Activated CD4-positive, alpha-beta T cell treated with anti-CD3 and anti-CD28 coated beads for 48 hours (primary cell): ENCODE measurements at places on chromosomes 1 and 21.

- no peak for DNase-seq
Observed at GRCh38 chr1:91592716-91593477, 92.2 kb downstream of the CDC7 start.

DNA sequence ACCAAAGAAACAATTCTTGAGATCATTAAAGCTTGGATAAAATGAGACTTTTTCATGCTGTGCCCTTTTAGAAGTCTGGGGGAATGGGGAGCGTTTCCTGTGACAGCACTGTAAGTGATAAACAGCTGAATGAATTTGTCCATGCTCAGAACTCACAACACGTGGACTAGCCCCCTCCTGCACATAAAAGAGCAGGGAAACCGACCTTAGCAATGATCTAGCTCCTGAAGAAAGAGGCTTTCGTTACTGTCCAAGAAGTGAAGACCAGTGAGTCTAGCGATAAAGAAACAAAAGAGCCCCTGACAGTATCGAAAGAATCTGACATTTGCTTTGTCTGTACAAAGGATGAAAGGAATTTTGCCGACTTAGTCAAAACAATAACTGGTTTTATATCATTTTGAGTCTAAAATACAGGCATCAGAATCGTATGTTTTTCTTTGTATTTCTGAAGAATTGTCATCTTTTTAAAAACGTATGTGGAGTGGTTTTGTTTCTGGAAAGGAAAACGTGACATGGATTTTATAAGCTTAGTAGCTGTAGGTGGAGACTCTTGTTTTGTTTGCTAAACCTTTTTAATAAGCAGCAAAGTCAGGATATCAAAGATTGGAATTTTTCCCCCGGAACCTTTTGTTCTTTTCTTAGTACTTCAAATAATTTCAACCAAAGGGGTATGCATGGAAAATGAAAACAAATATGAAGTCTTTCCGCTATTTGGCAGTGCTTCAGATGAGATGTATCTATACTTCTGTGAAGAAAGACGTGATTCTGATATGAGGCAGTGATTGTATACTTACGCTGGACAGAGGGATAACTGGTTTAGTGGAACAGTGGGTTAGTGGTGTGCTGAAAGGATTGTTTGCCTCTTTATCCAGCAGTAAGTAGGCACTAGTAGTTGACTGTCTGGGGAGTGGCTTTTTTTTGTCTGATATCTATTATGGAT, 61.0 kb downstream of the MAST2 start:
- DNase-seq = no peak

- DNase-seq = no peak
Observed at GRCh38 chr1:221921936-221922335, 180.0 kb upstream of the DUSP10 start.

- DNase-seq = no peak
Observed at GRCh38 chr1:154626456-154627256, 18.7 kb upstream of the ADAR start.

DNA sequence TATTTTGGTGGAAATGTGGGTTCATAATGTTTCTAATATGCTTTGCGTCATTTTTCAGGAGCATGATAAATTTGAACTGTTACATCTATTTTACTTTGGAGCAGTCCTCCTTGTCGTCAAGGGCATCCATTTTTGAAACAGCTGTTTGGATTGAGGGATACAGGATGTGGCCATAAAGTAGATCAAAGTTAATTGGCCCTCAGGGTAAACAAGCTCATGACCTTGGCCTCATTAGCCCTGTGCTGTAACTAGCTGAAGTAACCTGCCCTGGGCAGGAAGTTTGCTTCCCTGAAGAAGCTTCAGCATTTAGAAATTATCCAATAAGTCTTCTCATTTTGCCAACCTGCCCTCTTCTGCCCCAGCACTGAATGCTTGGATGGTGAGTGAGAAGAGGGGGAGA, 24.8 kb upstream of the RGL1 start:
- no peak for DNase-seq

GRCh38 chr1:23575226-23575810, 16.0 kb upstream of the ID3 start:
- no peak for DNase-seq

DNA sequence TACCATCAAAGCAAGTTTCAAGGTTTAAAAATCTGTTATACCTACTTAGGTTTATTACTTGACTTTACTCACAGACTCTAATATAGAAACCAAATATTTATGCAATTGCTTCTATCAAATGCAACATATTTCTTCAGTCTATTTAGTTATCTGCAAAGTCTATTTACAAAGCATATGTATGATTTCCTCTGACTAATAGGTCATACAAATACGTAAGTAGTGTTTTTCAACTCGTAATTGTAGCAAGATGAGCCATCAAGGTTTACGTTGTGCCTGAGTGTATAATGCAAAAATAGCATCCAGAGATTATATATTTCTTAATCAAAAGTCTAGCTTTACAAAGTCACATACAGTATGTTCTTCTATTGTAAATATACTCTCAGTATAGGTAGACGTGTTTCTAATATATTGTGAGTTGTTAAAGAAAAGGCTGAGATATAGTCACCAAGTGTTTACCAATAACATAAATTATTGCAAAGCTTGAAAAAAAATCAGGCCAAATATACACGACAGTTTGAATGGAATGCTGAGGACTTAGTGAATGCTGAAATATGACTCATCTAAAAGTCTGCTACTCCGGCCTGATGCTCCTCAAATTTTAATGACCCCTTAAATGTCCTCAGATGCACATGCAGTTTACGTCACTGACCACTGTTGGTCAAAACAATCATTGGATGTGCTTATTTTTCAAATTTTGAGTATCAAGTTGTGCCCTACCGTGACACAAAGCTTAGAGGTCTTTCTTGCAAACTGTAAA, 48.4 kb downstream of the ADAMTS5 start:
- DNase-seq = no peak

DNA sequence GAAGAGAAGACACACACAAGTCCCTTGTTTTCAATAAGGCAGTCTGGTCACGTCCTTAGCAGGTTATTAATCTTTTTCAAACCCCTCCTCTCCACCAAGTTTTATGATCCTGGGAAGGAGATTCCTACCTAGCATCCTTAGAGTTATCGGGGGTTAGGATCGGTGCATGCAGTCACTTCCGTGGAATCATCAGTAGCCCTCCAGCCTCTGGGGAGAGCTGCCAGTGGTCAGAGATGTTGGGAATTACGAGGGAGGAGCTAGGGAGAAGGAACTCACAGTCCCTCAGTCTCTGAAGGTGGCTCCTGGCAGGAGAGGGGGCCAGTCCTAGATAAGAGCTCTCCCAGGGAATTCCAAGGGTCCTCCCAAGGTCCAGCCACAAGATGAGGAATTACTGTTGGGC, 57.7 kb upstream of the ATP5PO start:
- no peak for DNase-seq

GRCh38 chr1:29981586-29982239, 741.7 kb downstream of the MATN1 start:
- DNase-seq = no peak

DNA sequence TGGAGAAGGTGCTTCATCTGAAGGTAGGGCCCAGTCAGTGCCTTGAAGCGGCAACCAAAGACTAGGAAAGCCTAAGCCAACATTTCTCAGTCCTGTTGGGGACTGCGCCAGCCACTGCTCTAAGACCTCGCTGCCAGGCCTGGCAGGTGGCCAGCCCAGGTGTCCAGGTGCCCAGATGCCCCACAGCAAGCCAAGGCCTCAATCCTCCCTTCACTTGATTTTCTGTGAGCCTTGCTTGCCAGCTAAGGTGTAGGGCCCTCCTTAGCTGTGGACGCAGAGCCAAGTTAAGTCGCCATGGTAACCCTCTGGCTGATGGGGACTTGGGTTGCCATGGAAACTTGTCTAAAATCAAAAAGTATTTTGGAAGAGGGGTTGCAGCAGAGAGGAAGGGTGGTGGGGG, 135.0 kb downstream of the NAV1 start:
- DNase-seq = no peak

DNA sequence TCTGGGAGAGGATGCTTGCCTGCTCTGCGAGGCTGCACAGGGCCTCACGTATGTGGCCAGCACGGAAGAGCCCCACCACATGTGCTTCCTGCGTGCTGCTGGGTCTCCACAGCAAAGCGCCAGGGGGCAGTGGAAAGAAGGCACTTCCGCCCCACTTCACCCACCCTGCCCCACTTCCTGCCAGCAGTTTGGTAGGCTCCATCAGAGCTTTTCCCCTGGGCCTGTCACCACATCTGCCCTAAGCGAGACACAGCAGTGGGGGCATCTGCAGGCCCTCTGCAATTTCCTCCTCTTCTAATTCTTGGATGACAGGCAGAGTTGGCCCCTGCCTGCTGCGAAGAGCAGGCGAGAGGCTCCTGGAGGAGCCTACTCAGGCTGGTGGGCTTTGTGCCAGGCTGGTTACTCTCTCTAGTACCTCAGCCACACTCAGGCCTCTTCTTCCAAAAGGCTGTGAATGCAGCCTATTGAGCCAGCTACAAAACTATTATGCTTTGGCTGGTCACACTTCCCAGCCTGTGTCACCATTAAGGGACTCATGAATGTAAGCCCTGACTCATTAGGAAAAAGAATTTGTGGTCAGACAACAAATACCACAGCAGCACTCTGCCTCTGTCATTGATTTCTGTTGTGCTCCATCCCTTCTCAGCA, 25.0 kb downstream of the CD244 start:
- peak; percentile 81 for DNase-seq

DNA sequence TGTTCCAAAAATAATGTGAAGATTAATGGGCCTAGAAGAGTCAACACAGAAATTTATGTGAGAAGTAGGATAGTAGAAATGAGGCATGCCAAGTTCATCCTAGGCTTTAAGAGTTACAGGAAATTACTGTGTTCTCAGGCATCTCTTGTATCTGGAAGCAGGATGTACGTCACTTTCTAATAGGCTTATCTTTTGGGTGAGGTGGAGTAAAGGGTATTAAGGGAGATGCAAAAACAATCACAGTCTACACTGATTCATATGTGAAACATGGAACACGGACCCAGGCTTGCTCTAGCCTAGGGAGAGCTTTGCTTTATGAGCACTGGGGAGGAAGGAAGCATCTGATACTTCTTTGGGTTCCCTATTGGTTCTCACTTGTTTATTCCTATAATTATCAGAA, 84.5 kb upstream of the RGS4 start:
- DNase-seq = no peak

DNA sequence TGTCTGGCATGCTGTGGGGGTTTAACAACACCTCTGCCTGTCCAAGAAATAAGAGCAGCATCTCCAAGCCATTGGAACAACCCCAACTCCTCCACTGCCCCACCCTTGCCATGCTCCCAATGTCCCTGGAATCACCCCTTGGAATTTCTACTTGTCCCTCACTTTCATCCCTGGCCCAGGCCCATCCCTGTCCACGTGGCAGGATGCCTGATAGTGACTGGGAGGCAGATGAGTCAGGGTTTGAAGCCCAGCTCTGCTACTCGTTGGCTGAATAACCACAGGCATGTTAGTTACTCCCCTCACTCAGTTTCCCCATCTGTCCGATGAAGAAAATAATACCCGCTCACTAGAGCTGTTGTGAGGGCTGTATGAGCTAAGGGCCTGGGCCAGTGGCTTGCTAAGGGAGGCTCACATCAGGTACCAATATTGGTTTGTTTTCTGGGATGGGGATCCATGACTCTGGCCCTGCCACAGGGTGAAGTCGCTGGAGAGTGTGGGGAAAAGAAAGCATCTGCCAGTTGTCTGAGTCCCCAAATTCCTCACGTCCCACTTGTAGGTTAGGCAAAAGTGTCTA, 99.4 kb upstream of the TLR5 start:
- no peak for DNase-seq

- no peak for DNase-seq
Observed at GRCh38 chr1:37423810-37424209, 50.6 kb upstream of the ZC3H12A start.

- no peak for DNase-seq
Observed at GRCh38 chr1:198607714-198608113, 31.1 kb upstream of the PTPRC start.

- no peak for DNase-seq
Observed at GRCh38 chr1:245310571-245311531, 156.1 kb downstream of the KIF26B start.

DNA sequence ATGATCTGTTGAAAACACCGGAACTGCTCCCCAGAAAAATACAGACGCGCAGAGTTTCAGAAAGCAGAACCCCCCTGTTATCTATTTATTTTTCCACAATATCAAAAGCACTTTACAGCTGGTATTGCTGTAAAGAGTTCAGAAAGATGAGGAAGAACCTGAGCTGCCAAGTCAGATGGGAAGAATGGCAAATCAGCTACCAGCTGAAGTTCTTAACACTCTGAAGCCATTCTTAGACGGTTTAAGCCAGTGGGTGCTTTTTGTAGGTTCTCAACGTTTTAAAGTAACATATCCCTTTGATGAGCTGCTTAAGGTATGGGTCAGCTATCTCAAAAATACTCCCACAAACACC, 714 bp upstream of the AKIRIN1 start:
- no peak for DNase-seq

GRCh38 chr1:224456637-224456953, 22.0 kb upstream of the WDR26 start:
- no peak for DNase-seq

GRCh38 chr1:105243411-105243810, 1493.7 kb downstream of the AMY1C start:
- DNase-seq = no peak

GRCh38 chr1:3404801-3405200, 49.7 kb upstream of the ARHGEF16 start:
- DNase-seq = no peak

GRCh38 chr1:71093938-71094337, 13.1 kb upstream of the ZRANB2 start:
- DNase-seq = no peak

DNA sequence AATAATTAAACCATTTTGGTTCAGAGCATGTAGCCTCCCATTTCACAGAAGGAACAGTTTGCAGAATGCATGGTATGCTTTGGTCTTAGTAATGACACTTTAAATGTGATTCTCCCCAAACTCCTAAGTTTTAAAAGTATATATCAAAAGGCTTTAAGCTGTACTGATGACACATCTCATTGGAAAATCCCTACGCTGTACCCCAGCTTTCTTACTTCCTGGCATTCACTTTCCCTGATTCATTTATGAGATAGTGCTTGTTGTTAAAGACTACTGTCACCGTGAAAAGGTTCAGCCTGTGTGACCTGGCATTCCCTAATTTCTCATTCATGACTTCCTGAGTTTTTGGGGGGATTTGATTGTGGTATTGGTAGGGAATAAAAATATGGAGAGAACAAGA, 53.4 kb downstream of the MPZL1 start:
- DNase-seq = no peak

DNA sequence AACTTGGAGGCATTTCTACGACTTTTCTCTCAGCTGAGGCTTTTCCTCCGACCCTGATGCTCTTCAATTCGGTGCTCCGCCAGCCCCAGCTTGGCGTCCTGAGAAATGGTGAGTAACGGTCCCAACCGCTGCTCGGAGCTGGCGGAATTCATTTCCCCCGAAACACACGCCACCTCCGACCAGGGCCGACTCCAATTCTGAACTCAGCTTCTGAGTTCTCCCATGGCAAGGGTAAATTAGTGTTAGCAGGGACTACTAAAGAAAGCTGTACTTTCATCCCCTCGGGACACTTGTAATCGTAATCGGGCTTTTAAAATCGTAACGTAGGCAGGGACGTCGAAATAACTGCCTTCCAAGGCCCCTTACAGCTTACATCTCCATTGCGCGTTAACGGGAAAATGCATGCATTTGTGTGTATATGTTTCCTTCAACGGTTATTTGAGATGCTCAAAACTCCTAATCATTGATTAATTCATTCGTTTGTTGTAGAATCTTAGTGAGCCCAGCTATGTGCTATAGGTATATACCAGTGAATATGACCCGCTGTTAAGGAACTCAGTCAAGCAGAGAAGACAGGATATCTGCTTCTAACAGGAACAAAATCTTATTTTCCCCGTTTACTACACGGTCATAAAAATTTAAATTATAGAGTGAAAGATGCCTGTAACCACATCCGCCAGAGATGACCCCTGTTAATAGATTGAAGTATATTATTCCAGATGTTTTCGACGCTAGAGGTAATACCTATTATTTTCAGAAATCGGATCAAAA, 472 bp downstream of the DTL start:
- no peak for DNase-seq
